Femur (tissue), 1 donor: ENCODE measurements at places on chromosomes 5 and 9.

GRCh38 chr5:10671041-10672008 lies 89.7 kb downstream of the DAP start:
- no peak for DNase-seq

GRCh38 chr9:14156046-14156445 lies 157.9 kb downstream of the NFIB start:
- DNase-seq: no peak

- DNase-seq: no peak
These were observed 130.9 kb upstream of the CHD1 start for GRCh38 chr5:99059685-99060084.

DNA sequence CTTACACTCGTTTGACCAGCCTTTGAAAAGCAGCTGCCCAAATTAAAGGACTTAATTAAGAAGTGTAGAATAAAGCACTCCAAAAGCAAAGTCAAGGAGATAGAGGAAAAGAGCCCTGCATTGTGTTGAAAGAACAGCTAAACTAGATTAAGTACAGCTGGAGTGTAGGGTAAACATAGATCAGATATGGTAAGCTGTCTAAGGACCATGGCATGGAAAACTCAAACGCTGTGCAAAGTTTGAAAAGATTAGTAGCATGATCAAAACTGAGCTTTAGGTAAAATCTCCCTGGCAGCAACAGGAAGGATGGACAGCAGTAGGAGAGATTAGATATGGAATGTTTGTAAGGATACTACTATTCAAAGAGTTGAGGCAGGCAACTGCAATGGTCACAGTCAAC lies 55.4 kb downstream of the BNC2 start:
- DNase-seq: no peak

GRCh38 chr5:31530541-31531265 lies 1.2 kb downstream of the DROSHA start:
- no peak for DNase-seq
